ENCODE measurements at places on chromosomes 5 and 9.
A peak's percentile ranks its signal among the peaks of the same experiment; 100 is the strongest.

DNA sequence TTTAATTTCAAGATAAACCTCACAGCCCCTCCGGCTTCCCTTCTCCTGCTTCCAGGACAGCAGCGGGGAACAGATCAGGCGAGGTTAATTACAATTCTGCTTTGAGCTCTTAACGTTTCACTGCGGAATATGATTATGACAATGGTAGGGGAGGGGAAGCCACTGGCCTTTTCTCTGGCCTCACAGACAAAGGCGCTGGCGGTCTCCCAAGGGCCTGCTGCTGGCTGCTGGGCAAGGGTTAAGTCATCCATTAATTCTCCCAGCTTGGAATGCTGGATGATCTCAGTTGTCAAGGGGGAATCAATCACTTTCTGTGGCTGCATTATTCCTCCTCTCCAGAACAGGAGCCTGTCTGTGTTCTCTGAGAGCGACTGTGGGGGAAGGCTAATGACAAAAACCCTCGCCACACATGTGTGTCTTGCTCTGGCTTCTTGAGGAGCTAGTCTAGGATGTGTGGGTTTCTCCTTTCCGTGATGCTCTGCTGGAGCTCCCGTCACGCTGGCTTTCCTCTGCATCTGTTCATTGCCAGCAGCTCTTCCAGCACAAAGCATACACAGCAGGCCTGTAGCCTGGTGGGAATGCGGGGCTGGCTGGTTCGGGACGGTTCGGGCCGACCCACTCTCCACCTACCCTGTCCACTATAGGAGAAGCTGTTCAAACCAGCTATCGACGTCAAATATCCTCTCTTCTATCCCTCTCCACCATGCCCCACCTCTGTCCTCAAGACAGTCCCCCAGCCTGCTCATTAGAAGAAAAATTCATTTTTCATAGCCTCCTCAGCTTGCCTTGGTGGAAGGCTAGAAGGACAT, 82.8 kb downstream of the DCP2 start:
- no peak for DNase-seq

DNA sequence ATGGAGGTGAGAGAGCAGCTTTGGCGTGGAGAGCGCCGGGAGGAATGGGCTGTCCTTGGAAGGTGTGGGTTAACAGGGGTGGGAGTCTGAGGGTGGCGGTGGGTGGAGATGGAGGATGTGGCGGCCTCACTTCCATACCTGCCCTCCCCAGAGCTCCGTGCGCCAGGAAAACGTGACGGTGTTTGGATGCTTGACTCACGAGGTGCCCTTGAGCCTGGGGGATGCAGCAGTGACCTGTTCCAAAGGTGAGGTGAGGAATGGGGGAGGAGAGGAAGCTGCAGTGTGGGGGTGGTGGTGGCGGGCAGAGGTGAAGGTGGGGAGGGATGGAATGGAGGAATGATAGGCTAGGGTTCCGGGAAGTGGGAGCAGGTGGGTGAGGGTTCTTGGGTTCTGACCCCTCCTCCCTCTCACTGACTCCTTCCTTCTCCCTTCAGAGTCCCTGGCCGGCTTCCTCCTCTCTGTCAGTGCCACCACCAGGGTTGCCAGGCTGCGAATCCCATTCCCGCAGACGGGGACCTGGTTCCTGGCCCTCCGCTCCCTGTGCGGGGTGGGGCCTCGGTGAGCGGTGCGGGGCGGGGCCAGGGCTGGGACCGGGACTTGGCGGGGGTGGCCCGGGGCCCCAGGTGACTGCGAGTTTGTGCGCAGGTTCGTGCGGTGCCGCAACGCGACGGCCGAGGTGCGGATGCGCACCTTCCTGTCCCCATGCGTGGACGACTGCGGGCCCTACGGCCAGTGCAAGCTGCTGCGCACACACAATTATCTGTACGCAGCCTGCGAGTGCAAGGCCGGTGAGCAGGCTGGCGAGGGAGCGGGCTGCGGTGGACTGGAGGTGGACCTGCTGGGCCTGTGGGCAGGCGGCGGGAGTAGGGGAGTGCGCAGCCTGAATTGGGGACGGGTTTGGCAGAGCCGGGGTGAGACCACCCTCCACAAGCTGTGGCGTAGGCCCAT, 17.1 kb downstream of the TMEM8B start:
- DNase-seq: no peak

- no peak for DNase-seq
Measured at GRCh38 chr5:150946351-150946905, 41.6 kb upstream of the ZNF300 start.

DNA sequence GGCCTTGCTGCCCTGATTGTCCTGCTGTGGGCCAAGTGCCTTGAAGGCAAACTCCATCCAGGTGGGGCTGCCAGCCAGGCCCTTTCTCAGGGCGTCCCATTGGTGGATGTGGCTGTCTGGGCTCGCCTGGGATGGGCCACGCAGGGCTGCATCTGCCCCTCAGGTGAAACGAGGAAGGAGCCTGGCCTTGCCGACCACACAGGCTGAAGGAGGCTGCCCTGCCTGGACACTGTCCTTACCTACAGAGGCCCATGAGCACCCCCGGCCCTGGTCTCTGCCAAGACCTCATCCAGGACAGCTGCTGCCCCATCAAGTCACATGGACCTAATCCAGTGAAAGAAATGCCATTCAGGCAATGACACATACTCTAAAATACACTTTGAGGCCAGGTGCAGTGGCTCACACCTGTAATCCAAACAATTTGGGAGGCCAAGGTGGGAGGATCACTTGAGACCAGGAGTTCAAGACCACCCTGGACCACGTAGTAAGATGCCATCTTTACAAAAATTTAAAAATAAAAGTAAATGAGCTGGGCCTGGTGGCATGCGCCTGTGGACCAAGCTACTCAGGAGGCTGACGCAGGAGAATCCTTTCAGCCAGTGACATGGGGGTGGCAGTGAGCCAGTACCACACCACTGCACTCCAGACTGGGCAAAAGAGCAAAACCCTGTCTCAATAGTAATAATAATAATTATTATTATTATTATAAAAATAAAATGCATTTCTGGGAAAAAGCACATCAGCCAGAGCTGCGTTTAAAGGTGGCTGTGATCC, 33.9 kb downstream of the PNPLA7 start:
- no peak for DNase-seq

DNA sequence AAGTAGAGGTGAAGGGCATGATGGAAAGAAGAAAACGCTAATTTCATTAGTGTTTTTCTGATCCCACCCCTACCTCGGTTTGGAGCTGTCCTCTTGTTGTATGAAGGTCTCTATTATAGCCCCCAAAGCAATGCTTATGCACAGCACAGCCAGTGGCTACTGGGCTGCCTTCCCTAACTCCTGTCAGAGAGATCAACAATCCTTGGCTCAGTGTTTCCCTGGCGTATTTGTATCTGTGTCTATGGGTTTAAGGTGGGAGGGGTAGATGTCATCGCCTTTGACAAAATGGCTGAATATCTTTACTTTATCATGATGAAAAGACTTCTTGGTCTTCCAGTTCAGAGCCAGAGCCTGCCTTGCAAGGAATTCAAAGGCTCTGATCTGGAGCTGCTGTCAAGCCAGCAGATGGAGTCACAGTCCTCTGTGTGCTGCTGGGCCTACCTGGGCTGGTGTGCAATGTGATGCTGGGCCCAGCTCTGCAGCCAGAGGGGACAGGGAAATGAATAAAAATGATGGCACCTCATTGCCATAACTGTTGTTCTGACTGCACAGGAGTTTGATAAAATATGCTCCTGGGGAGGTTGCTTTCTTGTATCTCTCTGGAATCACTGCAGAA, 20.1 kb upstream of the HSPA9 start:
- DNase-seq: no peak

GRCh38 chr9:121924700-121925099, 168.4 kb downstream of the TTLL11 start:
- no peak for DNase-seq

GRCh38 chr5:160092514-160092913, 26.7 kb downstream of the PWWP2A start:
- DNase-seq: no peak

DNA sequence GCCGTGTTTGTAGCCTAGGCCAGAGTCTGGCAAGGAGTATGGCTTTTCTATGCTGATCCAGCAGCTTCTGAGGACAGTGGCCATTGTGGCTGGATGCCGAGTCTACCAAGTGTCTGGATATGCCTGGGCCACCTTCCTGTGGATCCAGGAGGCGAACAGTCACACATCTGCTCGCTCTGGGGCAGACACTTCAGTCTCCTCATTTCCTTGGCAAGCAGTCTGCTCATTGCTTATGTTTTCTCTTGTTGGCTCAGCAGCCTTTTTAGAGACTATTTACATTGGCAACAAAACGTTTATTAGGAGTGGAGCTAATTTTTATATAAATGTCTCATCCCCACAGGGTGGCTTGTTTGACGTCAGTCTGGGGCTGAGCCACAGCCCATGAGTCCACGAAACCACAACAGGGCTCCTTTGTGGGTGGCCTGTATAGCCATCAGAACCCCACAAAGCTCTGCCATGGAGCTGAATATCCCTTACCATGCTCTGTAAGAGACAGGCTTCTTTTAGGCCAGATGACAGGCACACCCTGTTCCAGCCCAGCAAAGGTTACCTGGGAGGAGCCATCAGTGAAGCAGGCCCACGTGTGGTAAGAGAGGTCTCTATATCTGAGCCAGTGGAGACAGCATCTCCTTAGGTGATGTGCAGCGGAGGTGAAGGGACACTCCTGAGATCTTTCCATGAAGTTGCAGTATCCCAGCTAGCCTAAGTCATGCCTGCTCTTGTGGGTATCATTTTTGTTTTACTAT, 221.7 kb downstream of the DIRAS2 start:
- no peak for DNase-seq

- DNase-seq: peak; percentile 40
Measured at GRCh38 chr5:43484106-43484849, 613 bp upstream of the TMEM267 start.

GRCh38 chr5:139294374-139295165, 1.0 kb downstream of the MATR3 start:
- no peak for DNase-seq

- no peak for DNase-seq
Measured at GRCh38 chr9:112283582-112284253, 49.7 kb downstream of the PTBP3 start.

- DNase-seq: no peak
Measured at GRCh38 chr5:169814522-169814921, 165.8 kb downstream of the INSYN2B start.

DNA sequence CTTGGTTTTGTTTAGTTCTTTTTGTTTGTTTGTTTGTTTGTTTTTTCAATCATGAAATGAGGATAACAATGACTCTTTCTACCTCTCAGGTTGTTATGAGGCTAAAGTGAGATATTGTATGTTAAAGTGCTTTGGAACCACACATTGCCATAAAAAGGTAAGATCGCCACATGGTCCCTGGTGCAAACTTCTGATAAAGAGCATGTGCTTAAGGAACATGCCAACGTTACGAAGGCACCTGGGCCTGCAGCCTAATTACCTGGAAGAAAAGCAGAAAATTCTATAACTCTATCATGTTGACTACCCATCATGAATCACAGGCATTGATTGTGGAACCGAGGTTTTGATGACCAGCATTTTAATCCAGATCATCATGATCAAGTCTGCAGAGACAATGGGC, 151.8 kb downstream of the DROSHA start:
- DNase-seq: no peak

- DNase-seq: no peak
Measured at GRCh38 chr9:4865681-4866080, 72.9 kb downstream of the RCL1 start.

DNA sequence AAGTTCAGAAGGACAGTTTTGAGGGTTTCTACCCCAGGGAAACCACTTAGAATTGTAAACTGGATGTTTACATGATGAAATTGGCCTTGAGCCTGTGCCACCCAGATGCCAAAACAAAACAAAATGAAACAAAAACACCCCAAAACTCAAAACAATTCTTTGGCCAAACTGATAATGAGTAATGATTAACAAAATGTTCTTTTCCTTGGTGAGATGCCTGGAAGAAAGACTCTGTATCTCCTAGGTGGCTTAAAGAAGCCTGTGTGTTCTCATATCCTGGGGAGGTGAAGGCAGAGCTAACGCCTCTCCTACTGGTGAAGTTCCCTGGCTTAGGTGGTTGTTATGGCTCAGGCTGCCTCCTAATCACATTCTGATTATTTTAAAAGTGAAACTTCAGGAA, 120.5 kb downstream of the NPR3 start:
- no peak for DNase-seq

DNA sequence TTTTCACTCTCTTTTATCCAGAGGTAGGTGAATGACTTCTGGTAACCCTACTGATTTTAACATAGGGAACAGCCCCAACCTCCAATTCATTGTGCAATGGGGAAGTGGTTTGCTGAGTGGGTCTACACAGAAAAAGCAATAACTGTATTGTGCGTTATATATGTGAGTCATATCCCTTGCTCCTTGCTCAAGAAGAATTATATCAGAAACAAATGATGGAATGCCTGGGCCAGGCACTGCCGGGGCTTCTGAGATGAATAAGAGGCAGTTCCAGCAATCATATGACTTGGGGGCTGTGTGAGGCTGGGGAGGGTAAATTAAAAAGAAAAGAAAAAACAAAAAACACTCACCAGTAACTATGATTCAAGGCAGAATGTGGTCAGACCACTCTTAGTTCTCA, 79.2 kb upstream of the ABCA1 start:
- no peak for DNase-seq

All from GM19239 (cell line).